ENCODE measurements at places on chromosomes 12 and 14.

DNA sequence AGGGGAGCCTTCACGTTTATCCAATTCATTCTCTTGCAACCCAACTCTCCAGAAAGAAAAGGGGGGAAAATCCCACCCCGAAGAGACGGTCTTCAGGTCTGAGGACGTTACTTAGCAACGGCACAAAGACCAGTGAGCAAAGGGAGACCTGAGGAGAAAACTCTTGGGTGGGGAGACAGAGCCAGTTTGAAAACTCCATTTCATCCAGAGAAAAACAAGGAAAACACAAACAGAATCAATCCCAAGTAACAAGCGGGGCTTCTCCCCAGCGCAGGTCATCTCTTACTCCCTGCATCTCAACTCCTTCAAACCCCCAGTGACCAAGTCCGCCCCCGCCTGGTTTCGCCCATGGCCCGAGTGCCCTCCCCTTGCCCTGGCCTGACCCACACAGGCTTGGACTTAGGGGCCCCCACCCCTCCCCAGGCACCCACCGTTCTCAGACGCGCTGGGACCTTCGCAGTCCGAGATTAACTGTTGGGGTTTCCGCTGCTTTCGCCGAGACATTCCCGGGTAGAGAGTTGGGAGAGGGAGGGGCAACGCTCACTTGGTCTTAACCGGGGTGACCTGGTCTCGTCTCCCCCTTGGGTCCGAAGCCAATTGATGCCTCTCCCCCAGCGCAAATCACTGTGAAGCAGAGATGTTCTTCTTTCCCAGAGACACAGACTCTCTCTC lies 10.4 kb upstream of the SALL2 start:
- no peak for DNase-seq

- no peak for DNase-seq
Observed at GRCh38 chr12:127590868-127591267, 676.1 kb upstream of the TMEM132C start.

DNA sequence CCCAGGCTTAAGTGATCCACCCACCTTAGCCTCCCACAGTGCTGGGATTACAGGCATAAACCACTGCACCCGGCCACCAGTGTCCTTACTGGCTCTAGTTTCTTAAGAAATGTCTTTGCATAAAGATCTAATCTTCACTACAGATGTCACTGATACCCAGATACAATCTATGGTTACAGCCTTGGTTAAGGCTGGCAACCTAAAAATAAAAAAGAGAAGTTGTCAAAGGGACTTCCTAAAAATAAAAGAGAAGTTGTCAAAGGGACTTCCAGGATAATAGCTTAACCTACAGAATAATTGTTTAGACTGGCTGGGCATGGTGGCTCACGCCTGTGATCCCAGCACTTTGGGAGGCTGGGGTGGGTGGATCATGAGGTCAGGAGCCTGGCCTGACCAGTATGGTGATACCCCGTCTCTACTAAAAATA lies 27.6 kb downstream of the ETFBKMT start:
- DNase-seq: no peak

DNA sequence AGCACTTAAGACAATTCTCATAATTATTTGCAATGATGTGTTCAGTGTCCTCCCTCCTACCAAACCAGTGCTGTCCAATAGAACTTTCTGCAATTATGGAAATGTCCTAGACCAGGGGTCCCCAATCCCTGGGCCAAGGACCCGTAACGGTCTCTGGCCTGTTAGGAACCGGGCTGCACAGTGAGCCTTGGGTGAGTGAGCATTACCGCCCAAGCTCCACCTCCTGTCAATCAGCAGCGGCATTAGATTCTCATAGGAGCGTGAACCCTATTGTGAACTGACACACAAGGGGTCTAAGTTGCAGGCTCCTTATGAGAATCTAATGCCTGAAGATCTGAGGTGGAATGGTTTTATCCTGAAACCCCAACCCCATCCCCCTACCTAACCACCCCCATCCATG lies 3.9 kb downstream of the SVOP start:
- no peak for DNase-seq

DNA sequence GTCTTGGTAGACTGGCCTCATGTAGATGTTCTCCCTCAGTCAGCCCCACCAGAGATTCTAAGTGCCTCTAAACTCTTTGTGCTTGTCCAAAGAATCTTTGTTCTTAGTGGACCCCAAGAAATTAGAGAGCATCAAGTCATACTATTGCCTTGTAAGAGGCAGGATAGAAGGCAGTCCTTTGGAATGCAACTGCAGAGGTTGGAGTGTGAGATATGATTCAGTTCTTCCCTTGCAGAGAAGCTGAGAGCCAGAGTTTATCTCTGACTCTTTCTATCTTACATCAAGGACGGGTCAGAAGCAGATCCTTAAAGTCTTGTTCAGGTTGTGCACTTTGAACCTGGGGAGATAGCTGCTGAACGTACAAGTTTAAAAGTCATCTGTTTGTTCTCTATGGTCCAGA lies 21.1 kb downstream of the TMX1 start:
- DNase-seq: no peak

GRCh38 chr12:63294327-63294632 lies 143.3 kb upstream of the AVPR1A start:
- no peak for DNase-seq
